ENCODE measurements at places on chromosomes 2 and 18.
A peak's percentile ranks its signal among the peaks of the same experiment; 100 is the strongest.

DNA sequence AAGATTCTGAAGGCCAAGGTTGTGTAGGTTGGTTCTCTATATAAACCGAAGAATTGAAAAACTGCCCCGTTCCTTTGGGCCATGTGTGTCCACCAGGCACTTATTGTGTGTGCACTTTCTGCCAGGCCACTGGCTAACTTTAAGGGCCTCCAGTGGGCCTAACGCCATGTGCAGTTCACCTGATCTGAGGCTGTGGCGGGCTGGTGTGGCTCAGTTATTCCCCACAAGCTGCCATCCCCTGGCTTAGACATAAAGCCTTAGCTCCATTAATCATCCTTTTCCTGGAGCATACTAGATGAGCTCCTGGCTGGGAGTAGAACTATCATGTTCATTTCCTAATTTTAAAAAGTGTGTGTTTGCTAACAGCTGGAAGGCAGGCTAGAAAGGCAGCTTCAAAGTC, 304.1 kb upstream of the TNP1 start:
- no peak for DNase-seq

DNA sequence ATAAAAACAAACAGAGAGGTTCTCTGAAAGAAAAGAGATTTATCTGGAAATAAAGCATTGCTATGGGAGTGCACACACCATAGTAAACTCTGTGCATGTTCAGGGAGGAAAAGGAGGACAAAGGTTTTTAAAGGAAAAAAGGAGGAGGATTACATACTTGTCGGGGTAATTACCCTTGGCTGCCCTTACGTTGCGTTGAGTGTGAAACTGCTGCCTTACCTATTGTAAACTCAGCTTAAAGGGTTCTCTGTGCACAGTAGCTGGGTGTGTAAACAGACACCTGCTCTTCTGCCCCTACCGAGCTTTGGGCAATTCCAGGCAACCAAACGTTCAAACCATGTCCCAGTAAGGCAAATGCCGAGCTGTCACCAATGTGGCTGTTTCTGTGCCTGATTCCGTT, 29.6 kb upstream of the PXDN start:
- no peak for DNase-seq

DNA sequence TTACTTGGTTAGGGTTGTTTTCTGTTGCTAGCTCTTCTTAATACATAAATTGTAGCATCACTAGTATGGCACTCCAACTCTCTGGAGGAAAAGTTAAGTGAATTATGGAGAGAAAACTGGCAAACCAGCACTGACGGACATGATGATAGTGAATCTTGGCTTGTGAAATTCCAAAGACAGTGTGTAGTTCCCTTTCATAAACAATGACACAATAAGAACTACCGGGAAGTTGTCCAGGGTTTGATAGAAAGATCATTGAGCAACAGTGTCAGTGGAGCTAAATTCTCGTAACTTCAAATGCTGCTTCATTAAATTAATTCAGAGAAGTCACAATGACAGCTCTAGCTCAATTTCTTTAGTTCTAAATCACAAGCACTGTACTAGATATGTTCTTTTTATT, 66.5 kb downstream of the RIT2 start:
- DNase-seq, result no peak

- DNase-seq, result no peak
Observed at GRCh38 chr2:204114295-204115136, 178.0 kb downstream of the ICOS start.

DNA sequence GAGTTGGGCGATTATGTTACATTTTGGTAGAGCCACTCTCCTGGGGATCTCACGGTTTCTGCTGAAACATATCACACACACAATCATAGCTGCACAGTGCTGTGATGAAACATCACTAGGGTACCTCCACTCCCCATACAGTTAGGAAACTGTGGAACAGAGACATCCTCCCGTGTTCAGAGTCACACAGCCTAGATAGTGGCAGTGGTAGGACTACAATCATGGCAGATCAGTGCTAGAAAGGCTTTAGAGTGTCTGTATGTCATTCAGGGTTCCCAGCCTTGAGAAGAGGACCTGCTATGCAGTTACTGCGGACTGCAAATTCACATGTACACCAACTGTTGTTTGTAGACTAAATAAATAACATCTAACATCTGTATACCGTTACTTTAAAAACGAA, 210.3 kb upstream of the FOSL2 start:
- no peak for DNase-seq

- DNase-seq, result no peak
Observed at GRCh38 chr2:111668741-111669140, 215.3 kb downstream of the ANAPC1 start.

GRCh38 chr2:175445281-175445680, 263.8 kb upstream of the ATP5MC3 start:
- DNase-seq, result no peak

DNA sequence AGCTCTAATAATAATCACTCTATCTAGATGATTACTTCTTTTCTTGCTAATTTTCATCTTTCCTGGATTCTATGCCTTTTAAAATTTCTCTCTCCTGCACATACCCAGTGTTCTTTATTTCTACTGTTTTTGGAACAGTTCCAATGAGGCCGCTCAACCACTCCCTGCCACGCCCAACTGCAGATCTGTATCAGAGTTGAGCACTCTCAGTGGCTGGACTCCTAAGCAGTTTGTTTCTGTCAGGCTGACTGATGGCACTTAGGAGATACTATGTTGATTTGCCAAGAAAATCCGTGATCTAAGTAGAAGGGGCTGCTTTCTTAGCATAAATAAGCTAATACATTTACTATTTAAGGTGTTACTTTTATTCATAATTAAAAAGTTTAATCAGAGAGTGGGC, 192.8 kb downstream of the ARHGAP15 start:
- peak; percentile 32 for DNase-seq

GRCh38 chr18:74832999-74833398, 235.3 kb downstream of the ZNF407 start:
- DNase-seq, result peak; percentile 13

GRCh38 chr2:221485503-221485870, 86.6 kb downstream of the EPHA4 start:
- no peak for DNase-seq

- no peak for DNase-seq
Observed at GRCh38 chr18:35880788-35881455, 91.6 kb upstream of the RMP24 start.

DNA sequence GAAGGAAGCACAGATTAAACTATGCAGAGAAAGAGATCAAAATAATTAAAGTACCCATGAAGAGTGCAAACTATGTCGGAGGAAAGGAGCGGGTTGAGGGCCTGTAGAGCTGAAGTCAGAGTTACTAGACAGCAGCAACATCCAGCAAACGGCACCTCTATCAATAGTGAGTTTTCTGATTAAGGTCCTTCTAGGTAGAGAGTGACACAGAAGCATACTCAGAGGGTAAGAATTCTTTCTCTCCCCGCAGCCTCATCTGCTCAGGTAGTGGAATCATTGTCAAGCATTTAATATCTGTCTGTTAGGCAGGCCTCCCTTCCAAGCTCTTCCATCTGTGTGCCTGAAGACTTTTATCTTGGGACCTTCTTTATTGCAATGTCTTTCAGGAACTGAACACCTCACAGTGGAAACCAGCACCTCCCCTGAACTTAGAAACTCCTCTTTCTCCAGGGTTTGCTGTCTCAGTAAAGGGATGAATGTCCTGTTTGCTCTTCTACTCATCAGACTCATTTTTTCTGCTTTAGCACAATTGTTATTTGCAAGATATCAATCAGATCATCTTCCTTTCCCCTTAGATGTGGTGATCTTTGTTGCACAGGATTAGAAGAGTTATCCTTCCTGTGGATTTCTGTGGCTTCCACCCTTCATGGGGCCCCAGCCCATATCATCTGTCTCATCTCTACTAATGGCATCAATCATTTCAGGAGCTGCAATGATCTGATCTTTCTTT, 28.8 kb downstream of the SP140 start:
- no peak for DNase-seq

DNA sequence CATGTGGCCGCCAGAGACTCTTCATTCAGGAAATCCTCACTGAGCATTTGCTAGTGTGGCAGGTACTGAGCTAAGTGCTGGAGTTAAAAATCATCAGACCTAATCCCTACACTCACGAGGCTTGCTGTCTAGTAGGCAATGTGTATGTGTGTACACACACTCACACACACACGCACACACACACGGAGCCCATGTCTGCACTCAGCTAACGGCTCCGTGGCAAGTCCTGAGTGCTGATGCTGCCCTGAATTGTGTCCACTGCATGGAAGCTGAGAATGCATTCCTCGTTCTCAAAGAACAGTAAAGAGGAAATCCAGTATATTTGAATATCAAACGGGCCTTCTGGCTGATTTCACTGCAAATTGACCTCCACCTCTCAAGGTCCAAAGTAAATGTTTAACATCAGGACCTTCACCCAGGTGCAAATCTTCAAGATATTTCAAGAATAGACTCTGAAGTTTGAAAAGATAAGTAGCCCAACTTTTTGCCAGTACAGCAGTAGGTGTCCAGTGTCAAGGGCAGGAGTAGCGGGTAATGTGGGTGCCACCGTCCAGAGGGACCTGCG, 136.1 kb upstream of the TTC39C start:
- DNase-seq, result no peak

DNA sequence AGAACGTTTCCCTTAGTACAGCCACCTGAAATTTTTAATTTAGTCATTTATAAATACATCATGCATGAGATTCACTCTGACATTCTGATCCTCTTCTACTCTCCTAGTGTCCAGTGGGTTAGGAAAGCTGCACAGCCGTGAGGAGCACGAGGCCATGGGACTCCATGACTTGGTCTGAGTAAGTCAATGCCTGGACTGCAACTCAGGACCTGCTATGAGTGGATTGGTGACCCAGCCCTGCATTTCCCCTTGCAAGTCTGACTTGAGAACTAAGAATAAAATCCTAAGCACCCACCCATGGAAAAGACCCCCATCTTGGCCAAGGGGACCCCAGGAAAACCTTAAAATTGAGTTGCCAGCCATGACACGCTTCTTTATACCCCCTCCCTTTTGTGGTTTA, 237.6 kb upstream of the HDAC4 start:
- no peak for DNase-seq

DNA sequence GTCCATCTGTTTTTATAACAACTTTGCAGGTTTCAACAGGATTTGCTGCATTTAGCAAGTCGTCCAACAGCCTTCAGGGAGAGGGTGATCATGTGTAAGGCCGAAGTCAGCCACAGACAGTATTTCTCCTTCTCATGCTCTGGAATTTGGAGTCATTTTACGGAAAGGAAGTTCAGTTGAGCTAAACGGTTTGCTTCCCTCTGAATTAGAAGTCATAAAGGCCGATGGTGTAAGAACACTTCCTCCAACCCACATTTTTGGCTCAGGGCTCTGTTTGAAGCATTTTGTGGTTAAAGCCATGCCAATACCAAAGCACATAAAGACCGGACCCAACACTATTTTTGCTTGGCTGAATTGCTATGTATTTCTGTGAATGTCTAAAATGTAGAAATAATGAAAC, 129.5 kb downstream of the TMEM182 start:
- DNase-seq, result peak; percentile 49

- no peak for DNase-seq
Observed at GRCh38 chr2:15603948-15604347, 12.3 kb downstream of the DDX1 start.

DNA sequence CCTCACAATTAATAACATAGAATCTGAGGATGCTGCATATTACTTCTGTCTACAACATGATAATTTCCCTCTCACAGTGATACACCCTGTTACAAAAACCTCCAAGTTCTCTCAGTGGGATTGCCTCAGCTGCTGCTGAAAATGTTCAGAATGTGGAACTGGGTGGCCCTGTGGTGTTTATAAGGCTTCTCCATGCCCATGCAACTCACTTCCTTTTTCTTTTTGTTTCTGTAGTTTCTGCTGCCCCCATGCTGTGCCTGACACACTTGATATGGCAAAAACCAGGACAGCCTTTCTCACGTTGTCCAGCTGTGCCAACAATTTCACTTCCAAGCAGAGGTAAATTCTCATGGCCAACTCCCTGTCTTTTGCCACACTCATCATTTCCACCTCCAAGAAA, 206.2 kb downstream of the RPIA start:
- DNase-seq, result no peak

DNA sequence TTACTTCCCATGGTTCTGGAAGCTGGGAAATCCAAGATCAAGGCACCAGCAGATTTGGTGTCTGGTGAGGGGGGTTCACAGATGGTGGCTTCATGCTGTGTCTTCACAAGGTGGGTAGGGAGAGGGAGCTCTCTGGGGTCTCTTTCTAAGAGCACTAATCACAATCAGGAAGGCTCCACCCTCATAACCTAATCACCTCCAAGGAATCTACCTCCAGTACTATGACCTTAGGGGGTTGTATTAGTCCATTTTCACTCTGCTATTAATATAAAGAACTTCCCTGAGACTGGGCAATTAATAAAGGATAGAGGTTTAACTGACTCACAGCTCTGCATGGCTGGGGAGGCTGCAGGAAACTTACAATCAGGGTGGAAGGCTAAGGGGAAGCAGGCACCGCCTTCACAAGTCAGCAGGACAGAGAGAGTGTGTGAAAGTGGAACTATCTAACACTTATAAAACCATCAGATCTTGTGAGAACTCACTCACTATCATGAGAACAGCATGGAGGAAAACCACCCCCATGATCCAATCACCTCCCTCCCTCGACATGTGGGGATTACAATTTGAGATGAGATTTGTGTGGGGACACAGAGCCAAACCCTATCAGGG, 17.6 kb downstream of the TBC1D8 start:
- DNase-seq, result no peak

DNA sequence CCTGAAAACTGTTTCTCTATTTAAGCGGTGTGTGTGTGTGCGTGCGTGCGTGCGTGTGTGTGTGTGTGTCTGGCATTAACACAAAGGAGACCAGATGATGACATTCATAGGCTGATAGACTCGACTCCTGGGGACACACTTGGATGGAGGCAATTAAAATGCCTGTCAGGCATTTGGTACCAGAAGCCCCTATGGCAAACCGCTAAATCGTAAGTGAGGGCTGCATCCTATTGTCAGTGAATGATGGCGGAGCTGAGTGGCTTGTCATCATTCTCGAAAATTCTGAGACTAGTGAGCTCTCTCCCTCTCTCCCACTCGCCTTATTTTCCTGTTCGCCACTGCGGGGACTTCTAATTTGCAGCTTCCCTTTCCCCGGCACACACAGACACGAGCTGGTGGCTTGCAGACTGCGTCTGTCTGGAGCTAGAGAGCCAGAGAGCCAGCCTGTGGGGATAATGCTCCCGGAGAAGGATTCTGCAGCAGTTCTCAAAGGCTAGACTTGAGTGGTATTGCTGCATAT, 155.4 kb downstream of the MAP2 start:
- no peak for DNase-seq

GRCh38 chr2:11330457-11331142, 13.8 kb downstream of the ROCK2 start:
- DNase-seq, result no peak
